ENCODE measurements at places on chromosomes 7 and 10.

- DNase-seq: no peak
Observed at GRCh38 chr7:55140221-55140940, 121.6 kb downstream of the EGFR start.

- no peak for DNase-seq
Observed at GRCh38 chr7:43085017-43085416, 27.4 kb upstream of the HECW1 start.

DNA sequence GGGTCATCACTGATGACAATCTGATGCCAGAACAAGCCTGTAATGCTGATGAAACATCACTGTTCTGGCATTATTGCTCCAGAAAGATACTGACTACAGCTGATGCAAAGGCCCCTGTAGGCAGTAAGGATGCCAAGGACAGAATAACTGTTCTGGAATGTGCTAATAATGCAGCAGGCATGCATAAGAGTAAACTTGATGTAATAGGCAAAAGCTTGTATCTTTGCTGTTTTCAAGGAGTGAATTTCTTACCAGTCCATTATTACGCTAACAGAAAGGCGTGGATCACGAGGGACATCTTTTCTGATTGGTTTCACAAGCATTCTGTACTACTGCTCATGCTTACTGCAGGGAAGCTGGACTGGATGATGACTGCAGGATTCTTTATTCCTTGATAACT, 18.7 kb downstream of the LCOR start:
- no peak for DNase-seq

GRCh38 chr10:83037653-83038052, 1101.7 kb upstream of the GHITM start:
- DNase-seq: no peak

DNA sequence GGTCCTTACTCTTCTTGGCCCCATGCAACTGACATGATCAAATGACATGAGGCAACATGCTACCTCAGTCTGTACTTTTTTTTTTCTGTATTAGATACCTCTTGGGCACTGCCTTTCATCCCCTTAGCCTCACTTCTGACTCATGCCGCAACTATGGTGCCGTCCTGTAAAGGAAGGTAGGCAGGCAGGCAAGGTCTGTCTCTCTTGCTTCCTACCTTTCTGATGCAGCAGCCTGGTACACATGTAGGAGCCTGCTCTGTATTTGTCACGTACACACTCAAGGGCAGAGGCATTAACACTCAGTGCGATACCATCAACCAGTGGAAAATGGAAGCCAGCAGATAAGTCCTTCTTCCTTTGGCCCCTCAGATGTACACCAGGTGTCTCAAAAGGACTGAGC, 146.7 kb downstream of the ATE1 start:
- no peak for DNase-seq

GRCh38 chr10:50607356-50607925, 16.3 kb downstream of the SGMS1 start:
- no peak for DNase-seq

DNA sequence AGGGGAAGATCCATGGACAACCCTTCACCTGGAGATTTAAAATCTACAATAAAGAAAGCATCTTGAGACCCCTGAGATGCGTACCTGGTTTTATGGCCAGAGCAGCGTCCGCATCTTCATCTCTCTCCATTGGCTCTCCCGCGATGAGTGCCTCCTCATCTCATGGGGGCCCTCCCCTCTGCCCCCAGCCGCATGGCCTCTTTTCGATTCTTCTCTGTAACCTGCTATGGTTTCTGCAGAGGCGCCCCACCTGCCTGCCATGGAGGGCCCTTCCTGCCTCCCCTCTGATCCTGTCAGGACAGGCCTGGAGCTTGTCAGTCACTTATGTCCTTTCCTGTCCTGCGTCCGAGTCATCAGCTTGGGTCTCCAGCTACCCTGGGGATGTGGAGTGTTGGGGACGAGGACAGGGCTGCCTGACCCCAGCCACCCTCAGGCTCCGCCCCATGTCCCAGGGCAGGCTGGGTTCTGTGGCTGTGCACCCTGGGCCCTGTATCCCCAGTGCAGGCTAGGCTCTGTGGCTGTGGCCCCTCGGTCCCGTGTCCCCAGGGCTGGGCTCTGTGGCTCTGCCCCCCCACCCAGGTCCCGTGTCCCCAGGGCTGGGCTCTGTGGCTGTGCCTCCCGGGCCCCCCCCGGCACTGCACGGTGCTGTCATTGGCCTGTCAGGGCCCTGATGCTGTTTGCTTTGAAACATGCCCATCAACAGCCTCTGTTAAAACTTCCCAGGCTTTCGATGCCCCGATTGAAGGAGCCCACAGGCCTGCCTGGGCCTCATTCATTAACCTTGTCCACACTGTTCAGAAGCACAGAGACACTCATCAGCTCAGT, 99.8 kb downstream of the WDR37 start:
- no peak for DNase-seq

DNA sequence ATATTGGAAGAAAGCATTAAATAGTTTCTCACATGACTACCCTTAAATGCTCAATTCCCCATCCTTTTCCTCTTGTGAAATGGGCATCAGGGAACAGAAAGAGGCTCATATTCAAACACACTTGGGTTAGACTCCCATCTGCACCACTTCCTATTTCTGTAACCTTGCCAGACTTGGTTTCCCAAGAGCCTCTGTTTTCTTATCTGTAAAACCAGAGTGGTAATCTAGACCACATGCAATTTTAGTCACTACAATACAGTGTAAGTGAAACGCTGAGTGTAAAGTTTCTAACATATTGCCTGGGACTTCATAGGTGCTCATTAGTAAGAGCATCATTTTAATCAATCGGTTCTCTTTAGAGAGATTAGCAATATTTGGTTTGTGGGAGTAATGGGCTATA, 136.3 kb downstream of the SORCS1 start:
- no peak for DNase-seq

- DNase-seq: peak; percentile 59
Observed at GRCh38 chr10:120735773-120736371, 115.3 kb upstream of the WDR11 start.

- DNase-seq: no peak
Observed at GRCh38 chr7:55481155-55481554, 91.1 kb downstream of the VOPP1 start.

DNA sequence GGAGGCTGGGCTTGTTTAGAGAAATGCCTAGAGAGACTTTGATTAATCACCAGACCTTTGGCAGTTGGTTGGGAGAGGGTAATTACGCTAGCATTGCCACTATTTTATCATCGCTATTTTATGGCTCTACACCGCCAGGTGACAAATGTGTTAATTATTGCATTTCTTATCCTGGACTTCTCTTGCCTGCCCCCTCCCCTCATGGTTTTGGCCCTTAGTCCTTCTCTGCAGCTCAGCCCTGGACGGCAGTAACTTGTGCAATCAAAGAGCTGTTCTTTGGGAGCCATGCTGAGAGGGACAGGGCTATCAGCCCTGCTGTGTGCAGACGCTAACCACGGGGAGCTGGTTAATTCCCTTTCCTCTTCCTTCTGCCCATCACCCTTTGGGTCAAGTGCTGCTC, 585.0 kb downstream of the AUTS2 start:
- DNase-seq: no peak

DNA sequence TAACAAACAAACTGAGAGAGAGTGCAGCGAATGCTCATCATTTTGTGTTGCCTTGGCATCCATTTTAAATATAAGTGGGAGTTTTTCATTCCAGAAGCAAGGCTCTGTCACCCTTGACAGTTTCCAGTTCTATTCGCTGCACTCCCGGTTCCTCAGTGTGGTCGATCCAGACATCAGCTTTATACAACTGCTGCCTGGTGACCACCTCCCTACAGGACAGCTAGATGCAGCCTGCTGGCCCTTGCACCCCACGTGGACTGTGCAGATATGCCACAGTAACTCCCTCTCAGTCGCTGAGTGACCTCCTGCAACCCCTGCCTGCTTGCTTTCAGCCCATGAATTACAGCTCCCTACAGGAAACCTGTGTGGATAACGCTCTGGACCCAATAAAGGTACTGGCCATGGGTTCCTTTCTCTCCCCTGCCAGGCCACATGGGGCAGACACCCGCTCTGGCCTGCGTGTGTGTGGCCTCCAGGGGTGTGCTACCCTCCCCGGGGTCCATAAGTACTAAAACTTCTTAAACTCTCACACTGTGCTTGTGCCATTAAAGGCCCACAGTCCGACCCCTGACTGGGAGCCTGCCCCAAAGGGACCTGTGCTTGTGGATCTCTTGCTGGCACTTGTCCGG, 23.6 kb downstream of the BEND7 start:
- DNase-seq: no peak

- no peak for DNase-seq
Observed at GRCh38 chr10:122308417-122309141, 37.5 kb downstream of the BTBD16 start.

GRCh38 chr7:48035301-48035966, at the start of gene C7orf57:
Gene C7orf57 (plus strand): TSS chr7:48035543. CDS start chr7:48036309, 766 bp downstream.
- DNase-seq: peak; percentile 81

- DNase-seq: no peak
Observed at GRCh38 chr10:1158066-1158465, 101.9 kb downstream of the WDR37 start.

DNA sequence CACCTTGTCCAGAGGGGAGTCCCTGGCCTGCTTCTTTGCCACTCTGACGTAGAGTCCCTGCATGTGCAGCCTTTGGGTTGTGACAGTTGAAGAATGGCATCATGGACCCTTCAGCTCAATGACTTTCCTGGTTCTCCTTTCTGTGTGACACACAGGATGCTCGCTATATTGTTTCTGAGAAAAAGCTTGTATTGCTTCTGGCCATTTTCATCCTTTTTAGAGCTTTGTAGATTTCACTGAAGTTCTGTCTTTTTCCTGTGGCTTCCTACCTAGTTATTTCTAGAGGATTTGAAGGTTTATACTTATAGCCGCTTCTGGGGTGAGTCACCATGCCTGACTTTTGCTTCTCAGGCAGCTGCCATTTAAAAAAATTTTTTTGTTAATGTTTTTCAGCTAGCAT, 27.0 kb downstream of the SND1 start:
- DNase-seq: peak; percentile 30

- peak; percentile 54 for DNase-seq
Observed at GRCh38 chr10:43940898-43941837, 292.5 kb upstream of the ZNF32 start.

- DNase-seq: no peak
Observed at GRCh38 chr7:118689403-118689802, 464.9 kb downstream of the ANKRD7 start.

- DNase-seq: no peak
Observed at GRCh38 chr7:132933072-132933458, 148.8 kb downstream of the CHCHD3 start.

- DNase-seq: no peak
Observed at GRCh38 chr7:148505645-148506375, 84.8 kb upstream of the C7orf33 start.

DNA sequence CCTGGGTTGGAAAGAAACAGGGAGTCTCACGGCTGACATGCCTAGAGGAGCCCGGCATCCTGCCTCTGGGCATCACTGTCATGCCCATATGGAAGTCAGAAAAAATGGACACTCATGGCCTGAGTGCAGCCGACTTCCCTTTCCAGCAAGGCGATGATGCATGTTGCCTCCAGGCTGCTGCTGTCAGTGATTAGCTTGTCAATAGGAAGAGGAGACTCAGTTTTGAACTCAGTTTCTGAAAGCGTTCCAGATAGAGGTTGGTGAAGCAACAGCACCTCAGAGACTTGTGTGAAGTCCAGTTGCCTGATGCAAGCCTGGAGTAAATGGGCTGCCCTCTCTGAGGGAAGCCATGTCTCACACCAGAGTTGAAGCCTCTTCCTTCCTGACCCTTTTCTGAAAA, 148.4 kb downstream of the TPST1 start:
- no peak for DNase-seq

- DNase-seq: no peak
Observed at GRCh38 chr7:85081392-85081791, 105.5 kb downstream of the SEMA3D start.

DNA sequence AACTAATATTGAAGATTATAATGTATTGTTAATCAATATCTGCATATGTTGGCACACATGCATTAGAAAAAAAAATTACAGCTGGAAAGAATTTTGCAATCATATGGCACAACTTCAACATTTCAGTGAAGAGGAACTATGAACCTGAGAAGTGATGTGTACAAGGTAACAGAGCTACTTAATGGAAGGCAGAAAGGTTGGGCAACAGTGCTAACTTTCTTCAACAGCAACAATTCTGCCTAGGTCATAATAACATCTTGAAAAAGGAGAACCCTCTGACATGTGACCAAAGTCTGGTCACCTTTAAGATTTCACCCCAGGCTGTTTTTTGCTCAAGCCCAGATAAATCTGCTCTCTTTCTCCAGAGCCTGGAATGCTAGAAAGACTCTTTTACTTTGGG, 47.9 kb upstream of the SKAP2 start:
- no peak for DNase-seq

DNA sequence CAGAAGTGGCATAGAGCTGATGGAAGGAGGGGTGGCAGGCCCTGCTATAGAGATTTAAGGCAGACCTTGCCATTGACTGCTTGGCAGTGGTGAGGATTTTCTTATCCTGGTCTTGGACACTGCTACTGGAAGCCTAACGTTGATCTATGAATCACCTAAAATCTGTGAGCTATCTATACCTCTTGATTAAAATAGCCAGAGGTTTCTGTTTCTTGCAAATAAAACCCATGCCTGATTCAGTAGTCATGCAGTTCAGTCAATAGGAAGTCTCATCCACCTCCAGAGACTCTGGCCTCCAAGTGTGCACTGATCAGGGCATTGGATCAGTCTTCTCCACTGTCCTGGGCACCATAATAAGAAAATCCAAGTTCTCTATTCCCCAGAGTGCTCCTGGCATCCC, 286.5 kb downstream of the PTEN start:
- no peak for DNase-seq

DNA sequence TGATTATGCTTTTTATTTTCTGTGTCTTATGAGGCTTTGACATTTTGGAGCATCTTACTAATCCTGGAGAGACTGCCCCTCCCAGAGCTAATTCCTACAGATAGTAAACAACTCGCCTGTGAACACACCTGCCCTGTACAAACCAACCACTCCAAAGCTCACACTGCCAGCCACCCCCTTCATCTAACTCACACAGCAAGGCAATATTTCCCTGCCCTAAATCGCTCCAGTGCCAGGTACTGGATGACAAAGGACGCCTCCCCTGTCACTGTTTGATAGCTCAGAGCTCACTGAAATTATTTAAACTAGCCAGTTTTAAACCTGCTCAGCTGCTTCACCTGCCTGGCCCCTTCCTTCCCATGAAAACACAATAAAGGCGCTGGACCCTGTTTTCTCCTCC, 535.1 kb upstream of the CELF2 start:
- DNase-seq: no peak

DNA sequence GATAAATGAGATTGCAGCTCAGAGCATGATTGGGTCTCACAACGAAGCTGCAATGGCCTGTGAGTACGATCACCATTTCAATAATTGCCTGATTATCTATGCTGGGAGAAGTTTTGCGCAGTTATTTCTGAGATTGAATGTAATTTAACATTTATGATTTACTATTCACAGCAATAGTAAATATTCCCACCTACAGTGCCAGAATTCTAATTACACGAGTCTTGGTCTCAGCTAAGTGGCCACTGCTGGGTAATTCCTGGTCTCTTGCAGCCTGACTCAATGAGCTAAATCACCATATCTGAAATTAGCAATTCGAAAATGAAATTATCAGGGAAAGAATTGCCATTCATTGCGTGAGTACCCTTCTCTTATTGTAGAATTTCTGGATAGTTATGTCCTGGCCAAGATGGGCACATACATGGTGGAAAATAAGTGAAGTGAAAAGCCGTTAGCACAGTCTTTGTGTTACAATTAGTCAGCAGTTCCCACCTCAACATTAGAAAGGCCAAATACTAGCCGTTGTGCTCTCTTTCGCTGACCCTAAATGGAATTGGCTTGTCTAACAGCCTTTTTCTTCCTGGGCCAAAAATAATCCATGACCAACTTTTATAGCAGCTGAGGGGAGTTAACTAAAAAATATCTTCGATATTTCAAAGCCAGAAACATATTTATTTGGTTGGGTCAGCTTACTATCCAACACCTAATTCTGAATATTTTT, 681.0 kb upstream of the C7orf33 start:
- no peak for DNase-seq

Measured in G401 (cell line).